CD4-positive, alpha-beta T cell (primary cell): ENCODE measurements at places on chromosomes 1 and 21. TPM values are rescaled to one million over a fixed set of nuclear protein-coding genes. Genes with fewer than 3 reads are reported as not detected.

GRCh38 chr1:80310703-80311245, 1304.2 kb upstream of the ADGRL4 start:
- H3K27ac ChIP-seq: no peak overlapping the region
- no peaks in the 10 kb centered on the region for H3K36me3 ChIP-seq
- no peaks in the 10 kb centered on the region for H3K4me1 ChIP-seq
- no peak for DNase-seq
- no peak overlapping the region for H3K4me3 ChIP-seq

GRCh38 chr1:91997607-91998195, 32.1 kb upstream of the EPHX4 start:
- no peak overlapping the region for H3K27ac ChIP-seq
- no peaks in the 10 kb centered on the region for H3K27me3 ChIP-seq
- no peak overlapping the region for H3K4me3 ChIP-seq
- no peaks in the 10 kb centered on the region for H3K36me3 ChIP-seq
- no peaks in the 10 kb centered on the region for H3K4me1 ChIP-seq
- DNase-seq: peak; percentile 62

CYP4Z1 gene
- total RNA-seq: not detected

- H3K36me3 ChIP-seq: peaks cover 58% of the 10 kb centered on the region
- no peak overlapping the region for H3K27ac ChIP-seq
- no peak for DNase-seq
- no peak overlapping the region for H3K4me3 ChIP-seq
Observed at GRCh38 chr1:92291372-92291999, 7.3 kb downstream of the GLMN start.

CYP4A11 gene
- total RNA-seq: not detected

- H3K4me1 ChIP-seq: peaks cover 47% of the 10 kb centered on the region
- no peaks in the 10 kb centered on the region for H3K27me3 ChIP-seq
- no peak overlapping the region for H3K4me3 ChIP-seq
- H3K27ac ChIP-seq: no peak overlapping the region
- no peaks in the 10 kb centered on the region for H3K36me3 ChIP-seq
Observed at GRCh38 chr1:234969581-234970400, 158.8 kb downstream of the TOMM20 start.

GRCh38 chr1:2543543-2544092, 12.6 kb upstream of the TNFRSF14 start:
- DNase-seq: peak; percentile 45
- H3K4me1 ChIP-seq: peaks cover 58% of the 10 kb centered on the region
- no peaks in the 10 kb centered on the region for H3K36me3 ChIP-seq
- H3K27ac ChIP-seq: no peak overlapping the region
- H3K4me3 ChIP-seq: no peak overlapping the region

GRCh38 chr21:40335704-40336103, 468.5 kb downstream of the PCP4 start:
- no peaks in the 10 kb centered on the region for H3K36me3 ChIP-seq
- no peak for DNase-seq
- H3K27ac ChIP-seq: no peak overlapping the region
- no peaks in the 10 kb centered on the region for H3K4me1 ChIP-seq

GRCh38 chr1:7483634-7484383, 287.3 kb upstream of the VAMP3 start:
- no peaks in the 10 kb centered on the region for H3K27me3 ChIP-seq
- no peaks in the 10 kb centered on the region for H3K4me1 ChIP-seq
- H3K4me3 ChIP-seq: no peak overlapping the region

NRIP1 gene
- 50.1 TPM for total RNA-seq

DNA sequence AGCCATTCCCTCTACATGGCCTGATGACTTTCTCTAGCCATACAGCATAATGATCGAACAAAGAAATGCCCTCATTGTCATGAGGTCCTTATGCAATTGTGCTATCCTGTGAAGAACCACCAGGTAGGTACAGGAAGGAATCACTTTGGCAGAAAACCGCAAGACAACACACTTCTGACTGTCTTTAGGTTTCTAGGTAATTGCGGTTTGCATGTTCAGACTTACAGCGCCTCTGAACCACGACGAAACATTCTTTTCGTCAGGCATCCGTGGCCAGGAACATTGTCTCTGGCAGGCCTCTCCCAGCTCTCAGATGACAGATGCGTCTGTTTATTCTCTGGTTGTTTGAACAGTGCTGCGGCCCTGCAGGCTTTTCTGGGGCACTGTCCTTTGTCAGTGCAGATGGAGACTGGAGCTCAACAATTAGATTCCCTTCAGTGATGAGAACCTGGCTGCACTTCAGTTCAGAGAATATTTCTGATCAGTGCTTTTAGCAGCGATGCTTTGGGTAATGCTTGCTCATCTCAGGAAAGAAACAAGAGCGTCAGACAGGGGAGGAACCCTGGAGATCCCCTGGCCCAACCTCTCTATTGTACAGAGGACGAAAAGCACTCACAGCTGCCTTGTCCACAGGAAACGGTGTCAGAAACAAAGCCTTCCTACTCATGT, 63.4 kb downstream of the B3GALT5 start:
- H3K36me3 ChIP-seq: no peaks in the 10 kb centered on the region
- H3K4me3 ChIP-seq: no peak overlapping the region
- DNase-seq: no peak
- H3K27ac ChIP-seq: no peak overlapping the region
- no peaks in the 10 kb centered on the region for H3K4me1 ChIP-seq
- H3K27me3 ChIP-seq: no peaks in the 10 kb centered on the region

KRTAP13-2 gene
- not detected for total RNA-seq

DNA sequence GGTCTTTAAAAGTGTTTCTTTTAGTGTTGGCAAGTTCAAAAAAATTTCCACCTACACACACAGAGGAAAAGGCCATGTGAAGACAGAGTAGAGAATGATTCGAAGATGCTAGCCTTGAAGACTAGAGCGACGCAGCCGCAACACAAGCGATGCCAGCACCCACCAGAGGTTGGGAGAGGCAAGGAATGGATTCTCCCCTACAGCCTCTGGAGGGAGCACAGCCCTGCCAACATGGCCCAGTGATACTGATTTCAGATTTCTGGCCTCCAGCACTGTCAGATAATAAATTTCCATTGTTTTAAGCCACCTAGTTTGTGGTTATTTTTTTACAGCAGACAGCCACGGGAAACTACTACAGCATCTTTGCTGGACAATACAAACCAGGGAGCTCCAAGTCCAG, 6.9 kb upstream of the ADAR start:
- H3K27ac ChIP-seq: no peak overlapping the region
- H3K36me3 ChIP-seq: peaks cover 10% of the 10 kb centered on the region
- DNase-seq: no peak
- no peaks in the 10 kb centered on the region for H3K27me3 ChIP-seq

GRCh38 chr1:61428146-61428545, 296.8 kb downstream of the TM2D1 start:
- H3K27ac ChIP-seq: no peak overlapping the region
- no peak overlapping the region for H3K4me3 ChIP-seq
- no peaks in the 10 kb centered on the region for H3K36me3 ChIP-seq
- no peaks in the 10 kb centered on the region for H3K4me1 ChIP-seq
- no peak for DNase-seq

DNA sequence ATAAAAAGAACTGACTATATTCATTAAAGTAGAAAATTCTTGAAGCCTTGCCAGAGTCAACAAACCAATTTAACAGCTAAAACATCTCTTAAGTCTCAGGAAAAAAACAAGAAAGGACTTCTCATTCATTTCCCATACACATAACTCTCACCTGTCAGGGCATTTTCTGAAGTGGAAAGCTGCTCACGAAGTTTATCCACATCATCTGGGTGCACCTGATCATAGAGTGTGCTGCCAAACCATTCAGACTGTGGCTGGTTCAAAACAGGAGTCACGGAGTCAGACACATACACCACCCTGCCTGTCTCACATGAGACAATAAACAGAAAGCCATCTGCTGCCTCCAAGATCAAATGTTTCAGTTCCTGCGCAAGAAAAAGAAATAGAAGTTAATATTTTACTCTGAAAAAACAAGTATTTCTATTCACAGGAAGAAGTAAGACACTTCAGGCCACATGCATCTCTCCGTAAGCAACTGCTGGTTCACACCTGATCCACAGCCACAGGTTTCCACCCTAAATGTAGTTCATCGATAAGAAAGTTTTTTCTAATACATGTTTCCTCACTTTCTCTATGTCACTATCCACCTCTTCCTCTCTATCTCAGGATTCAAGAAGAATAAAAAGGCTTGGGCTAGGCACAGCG, 28.2 kb upstream of the CTSK start:
- H3K27me3 ChIP-seq: no peaks in the 10 kb centered on the region
- no peak overlapping the region for H3K4me3 ChIP-seq
- peaks cover 8% of the 10 kb centered on the region for H3K4me1 ChIP-seq
- DNase-seq: no peak
- H3K27ac ChIP-seq: no peak overlapping the region
- peaks cover 71% of the 10 kb centered on the region for H3K36me3 ChIP-seq

KLF17 gene
- total RNA-seq: not detected

DNA sequence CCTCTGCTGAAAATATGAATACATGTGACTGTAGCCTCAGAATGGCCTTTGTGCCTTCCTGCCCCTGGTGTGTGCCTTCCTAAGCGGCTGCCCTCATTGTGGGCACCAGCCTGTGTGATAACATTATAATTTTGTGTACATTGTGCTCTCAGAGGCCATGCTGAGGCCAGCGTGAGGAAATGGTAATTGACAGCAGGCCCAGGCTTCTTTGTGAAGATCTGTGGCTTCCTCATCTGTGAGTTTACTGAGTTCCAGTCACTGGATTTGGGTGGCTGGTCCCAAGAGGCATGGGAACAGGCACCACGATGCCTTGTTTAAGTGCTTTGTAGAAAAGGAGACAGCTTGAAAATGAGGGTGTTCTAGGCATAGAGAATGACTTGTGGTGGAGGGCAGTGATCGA, 389.3 kb downstream of the OMA1 start:
- H3K4me3 ChIP-seq: no peak overlapping the region
- no peaks in the 10 kb centered on the region for H3K36me3 ChIP-seq
- DNase-seq: no peak
- no peaks in the 10 kb centered on the region for H3K27me3 ChIP-seq
- H3K27ac ChIP-seq: no peak overlapping the region
- no peaks in the 10 kb centered on the region for H3K4me1 ChIP-seq

DNA sequence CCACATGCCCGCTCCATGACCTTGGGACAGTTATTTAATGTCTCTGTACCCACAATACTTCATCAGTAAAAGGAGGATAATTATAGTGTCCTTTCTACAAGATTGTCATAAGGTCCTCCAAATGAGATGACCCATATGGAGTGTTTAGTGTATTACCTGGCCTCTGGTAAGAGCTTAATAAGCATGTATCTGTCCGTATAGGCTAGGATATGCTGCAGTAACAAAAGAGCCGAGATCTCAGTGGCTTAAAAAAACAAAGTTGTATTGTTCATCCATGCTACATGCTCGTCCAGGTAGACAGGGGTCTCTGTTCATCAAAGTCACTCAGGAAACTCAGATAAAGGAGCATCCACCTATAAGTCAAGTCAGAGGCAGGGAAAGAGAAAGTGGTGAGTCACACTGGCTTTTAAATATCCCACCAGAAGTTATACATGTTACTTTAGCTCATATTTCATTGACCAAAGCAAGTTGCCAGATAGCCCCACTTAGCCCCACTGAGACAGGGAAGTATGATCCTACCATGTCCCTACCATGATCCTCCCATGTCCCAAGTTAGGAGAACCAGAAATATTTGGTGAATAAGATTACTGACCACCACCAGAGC, 53.0 kb upstream of the KAZN start:
- no peak overlapping the region for H3K27ac ChIP-seq
- DNase-seq: no peak
- H3K27me3 ChIP-seq: peaks cover 2% of the 10 kb centered on the region
- no peaks in the 10 kb centered on the region for H3K4me1 ChIP-seq
- H3K4me3 ChIP-seq: no peak overlapping the region

UBASH3A gene
- 60.8 TPM for total RNA-seq

GRCh38 chr1:233919786-233920185, 15.3 kb downstream of the SLC35F3 start:
- no peak for DNase-seq
- H3K27ac ChIP-seq: no peak overlapping the region
- H3K4me3 ChIP-seq: no peak overlapping the region
- no peaks in the 10 kb centered on the region for H3K4me1 ChIP-seq

DNA sequence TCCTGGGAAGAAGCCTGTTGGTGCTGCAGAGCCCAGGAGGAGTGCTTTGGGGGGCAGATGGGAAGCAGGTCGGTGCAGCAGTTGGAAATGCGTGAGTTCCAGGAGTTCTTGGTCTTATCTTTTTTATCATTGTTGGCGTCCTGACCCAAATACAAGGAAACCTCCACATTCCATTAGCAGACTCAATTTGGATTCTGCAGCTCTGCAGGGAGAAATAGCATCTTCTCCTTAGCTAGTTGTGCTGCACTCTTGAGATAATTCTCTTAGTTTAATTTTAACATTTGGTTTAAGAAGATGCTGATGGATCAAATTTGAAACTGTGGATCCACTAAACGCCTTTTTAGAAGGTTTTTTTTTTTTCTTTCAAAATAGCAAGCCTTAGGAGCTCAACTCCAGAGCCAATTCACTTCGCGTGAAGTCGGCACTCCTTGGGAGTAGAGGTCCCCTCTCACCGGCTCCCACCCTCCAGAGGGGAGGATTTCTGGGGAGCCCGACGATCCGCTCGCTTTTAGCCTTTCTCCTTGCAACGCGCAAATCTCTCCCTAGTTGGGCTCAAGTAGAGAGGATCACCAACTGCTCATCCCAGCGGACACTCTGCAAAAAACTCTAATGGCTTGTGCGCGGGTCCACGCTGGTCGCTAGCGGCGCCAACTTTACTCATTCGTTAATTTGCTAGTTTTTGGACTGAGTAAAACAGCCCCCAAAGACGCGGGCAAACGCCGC, 1.3 kb downstream of the PLD5 start:
- no peak overlapping the region for H3K27ac ChIP-seq
- H3K36me3 ChIP-seq: no peaks in the 10 kb centered on the region
- DNase-seq: no peak
- H3K4me3 ChIP-seq: no peak overlapping the region
- H3K4me1 ChIP-seq: peaks cover 9% of the 10 kb centered on the region

DNA sequence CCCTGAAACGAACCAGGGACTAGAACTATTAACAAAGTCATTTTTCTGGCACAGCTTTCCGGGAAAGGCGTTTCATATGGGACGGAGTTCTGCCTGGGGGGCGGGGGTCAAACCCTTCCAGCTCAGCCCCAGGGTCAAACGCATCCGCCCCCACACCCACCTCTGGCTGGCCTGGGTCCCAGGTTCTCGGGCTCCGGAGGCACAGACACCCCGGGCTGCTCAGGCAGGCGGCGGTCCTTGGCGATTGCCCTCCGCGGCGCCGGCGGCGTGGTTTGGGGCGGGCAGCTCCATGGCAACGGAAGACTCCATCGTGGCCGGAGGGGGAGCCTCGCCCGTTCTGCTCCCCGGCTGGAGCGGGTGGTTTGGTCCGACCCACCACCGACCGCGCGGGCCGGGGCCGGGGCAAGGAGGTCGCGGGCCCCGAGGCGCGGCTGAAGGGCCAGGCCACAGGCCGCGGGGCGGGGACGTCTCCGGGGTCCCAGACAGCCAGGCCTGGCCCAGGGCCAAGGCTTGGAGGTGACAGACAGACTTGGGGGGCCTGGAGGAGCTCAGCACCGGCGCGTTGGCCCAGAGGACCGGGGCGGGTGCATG, at the start of gene CFAP74:
Gene CFAP74, minus strand, starts transcription at position 246 of the 591 bp plus-strand sequence. CDS start 12,830 bp downstream, outside the sequence.
- no peak within 1 kb of the TSS for H3K27ac ChIP-seq
- DNase-seq: no peak
- H3K4me3 ChIP-seq: no peak within 1 kb of the TSS
- H3K27me3 ChIP-seq: peaks cover 28% of the 10 kb centered on the region
- no peaks in the 10 kb centered on the region for H3K36me3 ChIP-seq
- peaks cover 4% of the 10 kb centered on the region for H3K4me1 ChIP-seq

GRCh38 chr1:51044834-51045233, 57.2 kb upstream of the C1orf185 start:
- no peak for DNase-seq
- H3K36me3 ChIP-seq: no peaks in the 10 kb centered on the region
- H3K4me1 ChIP-seq: no peaks in the 10 kb centered on the region

- no peak overlapping the region for H3K4me3 ChIP-seq
- H3K27ac ChIP-seq: no peak overlapping the region
- H3K27me3 ChIP-seq: no peaks in the 10 kb centered on the region
- no peaks in the 10 kb centered on the region for H3K4me1 ChIP-seq
- DNase-seq: no peak
Observed at GRCh38 chr1:223486366-223486765, 93.2 kb downstream of the CCDC185 start.

MRPL9 gene
- 152 TPM for total RNA-seq
